Cardiac fibroblast (primary cell): ENCODE measurements at places on chromosomes 12 and 14.

- DNase-seq, result peak; percentile 39
Observed at GRCh38 chr12:27651201-27651600, 45.0 kb upstream of the REP15 start.

GRCh38 chr12:77213319-77213718 lies 147.9 kb upstream of the E2F7 start:
- peak; percentile 15 for DNase-seq

DNA sequence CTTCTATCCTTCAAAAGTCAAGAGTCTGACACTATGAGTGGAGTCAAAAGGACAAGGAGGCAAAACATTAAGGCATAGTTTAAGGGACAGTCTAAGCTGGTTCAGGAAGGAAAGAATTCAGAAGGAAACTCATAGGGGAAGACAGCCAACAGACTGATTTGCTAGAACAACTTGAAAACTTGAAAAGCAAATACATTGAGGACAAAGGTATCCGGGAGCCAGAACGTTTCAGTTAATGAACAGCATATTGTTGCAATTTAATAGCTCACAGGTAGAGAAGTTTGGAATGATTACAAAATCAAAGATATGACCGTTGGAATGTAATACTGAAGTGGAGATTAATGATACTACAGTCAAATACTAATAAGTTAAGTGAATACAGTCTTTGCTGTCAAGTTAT lies 312.8 kb upstream of the RPL10L start:
- DNase-seq, result no peak

DNA sequence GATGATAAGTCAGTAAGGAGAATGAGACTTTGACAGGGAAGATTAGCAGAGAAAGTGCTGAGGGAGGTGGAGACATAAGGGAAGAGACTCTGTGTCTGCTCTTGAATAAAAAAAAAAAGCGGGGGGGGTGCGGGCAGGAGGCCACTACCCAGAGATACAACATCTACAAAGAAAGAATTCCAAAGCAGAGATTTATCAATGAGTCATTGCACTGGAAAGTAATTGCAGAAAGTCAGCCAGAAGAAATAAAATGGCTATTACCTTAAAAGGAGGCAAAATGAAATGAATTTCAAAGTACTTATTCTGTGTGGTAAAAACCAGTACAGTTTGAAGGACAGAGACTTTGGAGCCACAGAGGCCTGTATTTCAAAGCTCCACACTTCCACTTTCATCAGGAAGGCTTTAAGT lies 267.1 kb upstream of the PRKD1 start:
- peak; percentile 88 for DNase-seq

- DNase-seq, result no peak
Observed at GRCh38 chr12:66240096-66240820, 51.2 kb downstream of the IRAK3 start.

GRCh38 chr12:15428632-15429031 lies 106.3 kb downstream of the PTPRO start:
- DNase-seq, result no peak

GRCh38 chr12:127767656-127768055 lies 499.3 kb upstream of the TMEM132C start:
- DNase-seq, result no peak

GRCh38 chr12:91111366-91112325 lies at the start of gene LUM:
TSS of gene LUM (minus strand) at chr12:91111494. CDS start at chr12:91108979, 2,515 bp downstream.
- DNase-seq, result peak; percentile 64

DNA sequence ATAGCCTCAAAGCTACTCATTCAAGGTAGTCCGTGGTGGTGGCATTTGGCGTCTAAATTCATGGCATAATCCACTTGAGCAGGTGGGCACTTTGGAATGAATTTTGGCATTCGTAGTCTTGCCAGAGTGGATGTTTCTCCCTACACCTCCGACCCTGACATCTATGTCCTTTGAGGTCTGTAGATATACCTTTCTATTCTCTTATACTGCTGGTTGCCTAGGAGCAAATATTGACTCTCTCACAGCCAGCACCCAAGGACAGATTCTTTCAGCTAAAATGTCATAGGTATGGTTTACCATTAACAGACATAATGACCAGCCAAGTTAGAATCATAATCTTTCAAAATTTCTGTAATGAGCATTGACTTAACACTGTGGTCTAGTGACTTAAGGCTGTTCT lies 47.4 kb upstream of the FLRT2 start:
- DNase-seq, result no peak

DNA sequence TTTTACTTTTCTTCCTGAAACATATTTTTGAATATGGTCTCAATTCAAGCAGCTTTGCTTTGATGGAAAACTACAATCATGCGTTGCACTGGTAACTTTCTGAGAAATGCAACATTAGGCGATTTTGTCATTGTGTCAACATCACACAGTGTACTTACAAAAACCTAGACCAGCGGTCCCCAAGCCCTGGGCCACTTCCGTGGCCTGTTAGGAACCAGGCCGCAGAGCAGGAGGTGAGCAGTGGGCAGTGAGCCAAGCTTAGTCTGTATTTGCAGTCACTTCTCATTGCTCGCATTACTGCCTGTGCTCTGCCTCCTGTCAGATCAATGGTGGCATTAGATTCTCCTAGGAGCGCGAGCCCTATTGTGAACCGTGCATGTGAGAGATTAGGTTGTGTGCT lies 163.7 kb upstream of the NOVA1 start:
- DNase-seq, result no peak

- peak; percentile 82 for DNase-seq
Observed at GRCh38 chr12:16347391-16348298, at the start of gene MGST1. TSS of gene MGST1 (plus strand) at chr12:16347645. CDS start at chr12:16354253, 6,608 bp downstream.

- no peak for DNase-seq
Observed at GRCh38 chr14:68020999-68021663, 201.6 kb downstream of the RAD51B start.

- DNase-seq, result no peak
Observed at GRCh38 chr12:113109360-113109759, 26.2 kb downstream of the RASAL1 start.
